PC-9 (cell line): ENCODE measurements at places on chromosomes 16 and 17.

- DNase-seq: no peak
These were observed 424 bp upstream of the NUBP1 start for GRCh38 chr16:10743227-10743609.

- no peak for DNase-seq
These were observed 840 bp upstream of the CD300LB start for GRCh38 chr17:74532115-74532514.

GRCh38 chr17:61783556-61784304 is 79.6 kb downstream of the BRIP1 start:
- no peak for DNase-seq

- DNase-seq: no peak
These were observed 122.5 kb upstream of the CACNG5 start for GRCh38 chr17:66712453-66712852.

- DNase-seq: no peak
These were observed 37.4 kb downstream of the USP22 start for GRCh38 chr17:21005367-21005766.

DNA sequence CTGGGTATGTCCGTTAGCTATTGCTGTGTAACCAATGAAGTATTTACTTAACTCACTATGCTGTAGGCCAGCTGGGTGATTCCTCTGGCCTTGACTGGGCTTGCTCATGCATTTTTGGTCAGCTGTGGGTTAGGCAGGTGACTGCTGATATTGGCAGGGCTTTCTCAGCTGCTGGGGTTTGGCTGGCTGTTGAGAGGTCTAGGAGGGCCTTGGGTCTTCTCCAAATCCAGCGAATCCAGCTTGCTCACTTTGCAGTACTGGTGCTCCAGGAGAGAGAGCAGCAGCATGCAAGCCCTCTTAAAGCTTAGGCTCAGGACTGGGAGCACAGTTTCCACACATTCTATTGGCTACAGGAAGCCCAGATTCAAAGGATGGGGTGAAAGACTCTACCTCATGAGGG is 270.1 kb downstream of the PHKB start:
- no peak for DNase-seq

DNA sequence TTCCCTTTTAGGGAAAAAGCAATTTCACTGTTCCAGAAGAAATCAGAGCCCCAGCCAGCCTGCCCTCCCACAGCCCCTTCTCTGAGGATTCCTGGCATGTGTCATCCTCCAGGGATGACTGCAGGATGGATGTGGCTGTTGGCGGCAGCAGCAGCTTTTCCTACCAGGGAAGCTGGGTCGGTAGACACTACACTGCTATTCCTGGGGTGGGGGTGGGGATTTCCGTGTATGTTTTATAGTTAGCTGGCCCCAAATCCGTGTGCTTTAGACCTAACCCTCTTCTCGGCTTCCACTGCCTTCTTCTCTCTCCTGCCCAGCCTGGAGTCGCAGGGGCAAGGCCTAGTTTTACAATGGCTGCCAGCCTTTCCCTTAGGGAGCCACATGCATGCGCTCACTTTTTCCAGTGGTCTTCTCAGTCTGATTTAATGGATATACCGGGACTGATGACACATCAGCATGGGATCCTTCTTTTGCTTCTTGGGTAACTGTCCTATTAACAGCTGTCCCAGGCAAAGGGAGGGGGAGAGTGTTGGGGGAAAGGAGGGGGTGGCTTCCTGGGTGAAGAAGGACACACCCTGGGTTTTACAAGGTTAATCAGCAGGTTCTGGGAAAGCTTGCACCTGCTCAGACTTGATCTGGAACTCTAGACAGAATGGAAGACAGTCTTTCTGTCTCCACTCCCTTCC is 2.7 kb upstream of the NFE2L1 start:
- DNase-seq: no peak

DNA sequence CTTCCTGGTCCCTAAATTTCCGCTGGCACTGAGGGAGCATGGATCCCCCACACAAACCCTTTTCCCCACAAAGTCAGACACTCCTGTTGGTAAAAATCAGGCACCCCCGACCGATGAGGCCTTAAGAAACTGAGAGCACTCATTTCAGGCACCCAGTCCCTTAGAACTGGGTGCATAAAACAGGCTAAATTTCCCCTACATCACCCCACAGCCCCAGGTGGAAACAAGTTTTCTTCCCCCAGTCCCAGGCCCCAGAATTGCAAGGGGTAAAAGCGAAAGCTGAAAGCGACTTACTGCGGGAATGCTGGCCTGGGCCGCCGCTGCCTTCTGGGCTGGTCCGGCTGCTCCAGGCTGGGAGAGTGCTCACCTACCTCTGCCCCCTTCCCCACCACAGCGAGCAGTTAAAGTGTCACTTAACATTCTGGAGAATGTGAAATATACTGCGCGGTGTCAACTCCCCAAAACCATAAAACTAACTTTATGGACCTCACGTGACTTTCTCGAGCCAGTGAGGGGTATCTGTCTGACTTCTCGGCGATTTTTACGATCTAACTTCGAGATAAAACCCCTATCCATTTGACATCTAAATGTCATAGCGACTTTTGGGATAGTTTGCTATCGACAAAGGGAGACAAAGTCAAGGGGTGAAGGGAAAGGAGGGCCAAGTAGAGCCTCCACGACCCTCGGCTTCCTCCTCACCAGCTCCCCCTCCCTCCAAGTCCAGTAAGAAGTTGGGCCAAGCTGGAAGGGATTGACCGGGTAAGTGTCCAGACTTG is at the start of gene HOXB3:
HOXB3 (minus strand) TSS at position 411 of the 776 bp plus-strand sequence. CDS start 37,767 bp downstream, outside the sequence.
- no peak for DNase-seq

DNA sequence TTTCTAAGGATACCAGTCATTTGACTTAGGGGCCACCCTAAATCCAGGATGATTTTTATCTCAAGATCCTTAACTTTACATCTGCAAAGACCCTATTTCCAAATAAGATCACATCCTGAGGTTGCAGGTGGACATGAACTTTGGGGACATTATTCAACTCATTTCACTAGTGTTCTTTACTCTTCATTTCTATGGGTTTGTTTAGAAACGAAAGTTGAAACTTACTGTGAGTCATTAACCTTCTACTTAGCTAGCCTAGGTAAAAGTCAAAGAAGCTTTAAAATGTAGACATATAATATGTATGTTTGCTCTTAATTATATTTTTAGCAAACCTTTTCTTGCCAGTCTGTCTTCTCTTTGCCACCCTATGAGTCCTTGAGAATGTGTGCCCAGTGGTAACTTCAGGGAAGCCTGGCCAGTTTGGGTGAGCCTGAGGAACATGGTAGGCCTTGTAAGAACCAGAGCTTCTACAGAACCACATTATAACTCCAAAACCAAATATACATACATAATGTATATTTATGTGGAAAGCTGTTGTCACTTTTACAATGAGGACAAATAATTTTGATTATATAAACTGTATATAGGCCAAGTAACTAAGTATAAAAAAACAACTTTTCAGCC is 38.4 kb downstream of the BPTF start:
- no peak for DNase-seq

- DNase-seq: no peak
These were observed 109.6 kb downstream of the HS3ST3A1 start for GRCh38 chr17:13491916-13492736.

DNA sequence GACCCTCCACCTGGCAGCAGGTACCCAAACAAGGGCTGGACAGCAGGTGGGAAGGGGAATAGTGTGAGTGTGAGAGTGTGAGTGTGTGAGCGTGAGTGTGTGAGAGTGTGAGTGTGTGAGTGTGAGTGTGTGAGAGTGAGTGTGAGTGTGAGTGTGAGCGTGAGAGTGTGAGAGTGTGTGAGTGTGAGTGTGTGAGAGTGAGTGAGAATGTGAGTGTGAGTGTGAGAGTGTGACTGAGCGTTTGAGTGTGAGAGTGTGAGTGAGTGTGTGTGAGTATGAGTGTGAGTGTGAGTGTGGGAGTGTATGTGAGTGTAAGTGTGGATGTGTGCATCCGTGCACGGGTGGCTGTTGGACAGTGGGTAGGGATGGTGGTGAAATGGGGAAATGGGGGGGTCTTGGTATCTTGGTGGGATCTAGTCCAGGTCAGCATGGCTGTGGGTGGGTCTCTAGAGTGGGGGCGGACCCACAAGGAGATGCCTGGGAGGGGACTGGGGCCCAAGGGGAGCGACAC is 408 bp downstream of the ADGRG1 start:
- DNase-seq: no peak

DNA sequence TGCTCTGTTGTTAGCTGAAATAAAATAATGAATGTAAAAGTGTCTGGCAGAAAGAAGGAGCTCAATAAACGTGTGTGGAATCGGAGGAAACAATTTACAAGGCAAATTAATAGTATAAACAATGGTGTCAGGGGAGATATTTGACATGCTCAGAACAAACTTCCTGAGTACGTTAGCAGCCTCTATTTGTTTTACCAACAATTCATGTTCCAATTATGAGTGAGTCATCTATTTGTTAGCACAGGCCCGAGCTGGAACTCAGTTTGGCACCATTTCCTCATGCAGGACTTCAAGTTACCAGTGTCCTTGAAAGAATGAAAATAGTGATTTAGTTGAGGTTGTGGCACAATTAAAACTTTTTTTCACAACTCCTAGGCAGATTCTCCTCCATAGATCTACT is 9.1 kb downstream of the ASIC2 start:
- peak; percentile 40 for DNase-seq

GRCh38 chr17:40122136-40122998 is 596 bp downstream of the MSL1 start:
- peak; percentile 28 for DNase-seq

DNA sequence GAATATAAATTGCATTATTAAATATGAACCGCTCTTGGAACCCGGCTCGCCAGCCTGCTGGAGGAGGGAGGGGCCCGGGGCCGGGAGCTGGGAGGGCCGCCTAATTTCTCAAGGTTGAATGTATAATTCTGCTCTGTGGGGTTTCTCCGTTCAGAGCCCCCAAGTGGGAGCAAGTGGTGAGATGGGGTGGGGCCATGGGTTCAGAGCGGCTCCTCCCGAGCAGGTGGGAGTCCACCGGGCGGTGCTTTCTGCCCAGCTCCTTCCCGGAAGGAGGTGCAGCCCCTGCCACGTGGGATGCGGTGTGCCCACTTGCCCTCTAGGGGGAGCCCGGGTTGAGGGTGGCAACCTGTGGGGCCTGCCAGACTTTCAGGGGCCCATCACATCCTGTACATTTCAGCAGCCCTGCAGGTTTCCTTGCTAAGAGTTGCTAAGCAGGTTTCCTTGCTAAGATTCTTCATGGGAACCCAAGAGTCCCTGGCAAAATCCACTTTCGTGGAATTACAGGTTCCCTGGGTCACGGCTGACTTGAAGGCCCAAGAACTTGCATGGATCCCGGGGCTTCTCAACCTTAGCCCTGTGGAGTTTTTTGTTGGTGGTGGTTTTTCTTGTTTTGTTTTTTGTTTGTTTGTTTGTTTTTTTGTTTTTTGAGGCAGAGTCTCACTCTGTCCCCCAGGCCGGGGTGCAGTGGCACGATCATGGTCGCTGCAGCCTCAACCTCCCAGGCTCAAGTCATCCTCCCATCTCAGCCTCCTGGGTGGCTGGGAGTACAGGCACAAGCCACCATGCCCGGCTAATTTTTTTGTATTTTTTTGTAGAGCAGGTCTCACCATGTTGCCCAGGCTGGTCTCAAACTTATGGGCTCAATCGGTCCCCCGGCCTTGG is 196.7 kb upstream of the GSE1 start:
- peak; percentile 65 for DNase-seq
